MV-4-11 (cell line): ENCODE measurements at places on chromosomes 7 and 10.

- no peak for DNase-seq
Measured at GRCh38 chr7:55180963-55181542, 162.2 kb downstream of the EGFR start.

DNA sequence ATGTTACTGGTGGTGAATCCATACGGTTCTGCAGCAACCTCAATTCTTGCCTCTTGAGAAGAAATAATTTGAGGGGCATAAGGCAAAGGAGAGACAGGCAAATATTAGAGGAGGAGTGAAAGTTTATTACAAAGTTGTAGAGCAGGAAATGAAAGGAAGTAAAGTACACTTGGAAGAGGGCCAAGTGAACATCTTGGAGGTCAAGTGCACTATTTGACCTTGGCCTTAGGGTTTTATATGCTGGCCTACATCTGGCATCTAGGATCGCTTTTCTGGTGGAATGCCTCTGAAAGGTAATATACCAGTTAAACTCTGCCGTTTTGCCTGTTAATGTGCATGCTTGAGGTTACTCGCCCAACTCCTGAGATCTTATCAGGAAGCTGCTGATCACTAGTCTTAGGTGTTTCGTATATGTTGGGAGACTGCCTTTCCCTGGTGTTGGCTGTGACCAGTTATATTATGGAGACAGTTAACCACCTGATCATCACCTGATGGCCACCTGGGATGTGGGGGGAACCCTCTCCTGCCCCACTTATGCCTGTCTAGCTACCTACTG is 66.1 kb upstream of the CYP2C18 start:
- DNase-seq, result no peak

GRCh38 chr10:124740369-124741280 is 3.6 kb downstream of the FAM53B start:
- peak; percentile 83 for DNase-seq

- peak; percentile 81 for DNase-seq
Measured at GRCh38 chr7:55086413-55087201, 67.8 kb downstream of the EGFR start.

DNA sequence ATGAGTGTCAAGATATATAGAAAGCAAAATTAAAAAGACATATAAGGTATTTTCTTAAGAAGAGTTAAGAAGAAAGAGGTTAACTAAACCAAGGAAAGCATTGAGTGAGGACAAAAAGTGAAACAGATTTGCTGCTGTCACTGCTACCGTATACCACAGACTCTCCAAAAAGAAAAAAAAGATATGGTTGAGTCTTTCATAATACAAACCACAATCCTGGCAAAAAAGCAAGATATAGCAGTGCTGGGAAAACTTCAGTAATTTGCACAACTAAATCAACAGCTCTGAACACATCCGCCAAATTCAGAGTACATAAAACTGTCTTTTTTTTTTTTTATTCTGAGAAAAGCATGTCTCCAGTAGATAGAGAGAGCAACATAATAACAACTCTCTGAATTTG is 114.7 kb downstream of the ETV1 start:
- DNase-seq, result peak; percentile 51

- peak; percentile 30 for DNase-seq
Measured at GRCh38 chr10:21406595-21407193, 118.8 kb downstream of the SKIDA1 start.

DNA sequence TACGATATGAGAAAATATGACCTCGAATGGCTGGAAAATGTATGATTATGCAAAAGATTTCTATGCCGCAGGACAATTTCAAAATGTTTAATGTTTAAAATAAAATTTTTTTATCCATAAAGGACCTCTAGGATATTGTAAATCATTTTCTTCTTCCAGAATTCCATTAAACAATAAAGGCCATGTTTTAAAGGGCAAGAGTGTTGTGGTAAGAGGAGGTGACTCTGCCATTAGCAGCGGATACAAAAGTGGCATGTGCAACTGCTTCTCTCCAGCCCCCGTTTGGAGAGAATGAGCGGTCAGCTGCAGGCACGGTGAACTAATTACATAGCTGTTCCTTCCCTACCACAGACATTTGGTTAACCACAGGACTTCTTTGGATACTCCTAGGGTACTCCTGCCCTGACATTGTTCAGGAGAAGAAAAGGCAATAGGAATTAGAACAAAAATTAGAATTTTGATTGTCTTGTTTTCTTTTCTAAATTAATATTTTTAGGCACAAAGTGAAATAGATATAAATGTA is 63.8 kb downstream of the HBP1 start:
- peak; percentile 20 for DNase-seq

GRCh38 chr10:130809761-130810515 is 501.6 kb downstream of the TCERG1L start:
- no peak for DNase-seq

DNA sequence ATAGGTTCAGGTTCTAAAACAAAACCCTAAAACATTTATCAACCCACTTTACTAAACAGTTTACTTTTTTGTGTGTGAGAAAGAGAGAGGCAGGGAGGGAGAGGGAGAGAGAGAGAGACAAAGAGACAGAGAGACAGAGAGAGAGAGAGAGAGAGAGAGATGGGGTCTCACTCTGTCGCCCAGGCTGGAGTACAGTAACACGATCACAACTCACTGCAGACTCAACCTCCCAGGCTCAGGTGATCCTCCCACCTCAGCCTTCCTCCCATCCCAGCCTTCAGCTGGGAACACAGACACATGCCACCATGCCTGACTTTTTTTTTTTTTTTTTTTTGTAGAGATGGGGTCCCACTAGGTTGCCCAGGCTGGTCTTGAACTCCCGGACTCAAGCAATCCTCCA is 52.9 kb downstream of the PARD3 start:
- no peak for DNase-seq

GRCh38 chr7:107201795-107202450 is 33.1 kb downstream of the HBP1 start:
- DNase-seq, result no peak

DNA sequence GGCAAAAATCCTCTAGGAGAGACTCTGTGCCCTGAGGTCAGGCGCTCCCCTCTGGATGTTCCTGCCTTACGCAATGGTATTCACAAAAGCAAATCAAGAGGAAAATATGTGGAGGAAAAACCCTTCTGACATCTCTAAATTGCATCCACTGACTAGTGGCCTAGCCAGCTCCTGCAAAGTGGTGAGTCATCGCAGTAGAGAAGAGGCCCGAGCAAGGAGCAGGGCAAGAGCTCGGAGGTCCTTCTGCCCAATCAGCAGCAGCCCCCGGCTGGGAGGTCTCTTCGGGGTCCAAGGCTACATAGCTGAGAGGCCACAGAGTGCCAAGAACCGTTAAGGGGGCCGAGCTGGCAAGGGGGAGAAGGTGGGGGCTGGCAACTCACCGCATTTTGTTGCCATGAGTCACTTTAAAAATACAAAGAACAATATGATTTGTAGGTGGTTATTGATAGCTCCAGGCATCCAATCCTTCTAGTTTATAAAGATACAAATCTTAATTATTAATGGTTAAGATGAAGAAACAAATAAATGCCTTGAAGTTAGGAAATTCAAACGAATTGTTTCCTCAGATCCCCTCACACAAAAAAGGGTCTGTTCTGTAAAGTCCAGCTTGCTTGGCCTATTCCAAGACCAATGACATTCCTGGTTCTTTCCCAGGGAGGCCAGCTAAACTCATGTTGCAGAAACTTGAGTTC is 161.6 kb downstream of the PKD1L1 start:
- DNase-seq, result peak; percentile 9

GRCh38 chr10:106705681-106706100 is 458.8 kb downstream of the SORCS1 start:
- DNase-seq, result peak; percentile 36

DNA sequence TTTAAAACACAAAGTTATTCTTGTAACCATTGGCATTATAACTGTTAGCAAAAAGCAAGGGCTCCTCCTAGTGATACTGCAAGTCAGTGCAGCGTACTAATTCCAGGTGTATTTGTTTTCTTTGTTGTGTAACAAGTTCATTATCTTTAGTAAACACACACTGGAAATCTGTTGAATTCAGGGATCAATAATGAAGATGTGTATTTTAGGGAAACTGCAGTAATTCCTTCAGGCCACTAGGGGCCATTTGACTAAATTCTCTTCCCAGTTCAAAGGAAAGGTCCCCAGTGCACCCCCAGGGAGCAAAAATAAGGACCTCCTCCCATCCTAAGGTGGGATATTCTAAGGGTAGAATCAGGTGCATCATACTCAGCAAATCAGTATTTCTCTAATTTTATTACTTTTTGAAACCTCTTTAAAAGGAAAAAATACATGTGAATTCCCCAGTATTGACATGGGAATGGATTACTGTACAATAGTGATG is 158.6 kb upstream of the LYZL1 start:
- DNase-seq, result no peak

- DNase-seq, result no peak
Measured at GRCh38 chr7:101817471-101818286, at the start of gene CUX1. TSS of gene CUX1 (plus strand) at chr7:101817626. CDS start at chr7:101817640, 14 bp downstream.

- no peak for DNase-seq
Measured at GRCh38 chr7:48052748-48053147, 17.4 kb downstream of the C7orf57 start.

GRCh38 chr7:124388751-124389150 is 355.9 kb upstream of the TMEM229A start:
- DNase-seq, result no peak

DNA sequence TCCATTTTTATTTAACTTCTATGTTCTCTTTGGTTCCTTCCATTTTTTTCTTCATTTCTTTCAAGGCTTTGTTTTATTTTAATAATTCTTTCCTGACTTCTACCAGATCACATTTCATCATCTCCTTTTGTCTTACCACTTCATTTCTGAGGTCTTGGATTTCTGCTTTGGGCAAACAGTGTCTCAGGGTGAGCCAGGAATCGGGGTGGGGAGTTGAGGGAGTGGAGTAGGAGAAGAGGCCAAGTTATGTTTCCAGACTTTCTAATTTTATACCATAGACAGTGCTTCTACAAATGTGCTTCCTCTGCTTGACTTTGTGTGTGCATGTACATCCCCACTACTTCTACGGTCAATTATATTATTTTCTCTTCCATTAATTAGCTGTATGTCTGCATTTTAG is 112.1 kb downstream of the PRKG1 start:
- DNase-seq, result no peak

DNA sequence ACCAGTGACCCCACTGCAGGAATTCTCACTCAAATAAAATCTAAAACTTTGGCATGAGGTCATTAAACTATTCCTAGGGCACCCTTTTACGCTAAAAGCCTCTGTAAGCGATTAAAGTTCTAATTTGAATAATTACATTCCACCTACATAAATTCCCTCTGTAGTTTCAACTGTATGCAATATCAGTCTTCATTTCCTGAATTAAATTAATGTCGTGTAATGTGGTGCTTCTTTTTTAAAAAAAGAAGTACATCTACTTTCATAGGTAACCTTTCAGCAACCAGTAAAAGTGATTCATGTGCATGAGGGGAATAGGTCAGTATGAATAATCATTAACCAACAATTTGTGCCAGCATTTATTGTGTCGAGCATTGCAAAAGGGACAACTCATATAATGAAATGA is 44.7 kb downstream of the IMMP2L start:
- DNase-seq, result no peak

- DNase-seq, result peak; percentile 80
Measured at GRCh38 chr7:6139189-6139996, 108.2 kb downstream of the ANKRD61 start.

DNA sequence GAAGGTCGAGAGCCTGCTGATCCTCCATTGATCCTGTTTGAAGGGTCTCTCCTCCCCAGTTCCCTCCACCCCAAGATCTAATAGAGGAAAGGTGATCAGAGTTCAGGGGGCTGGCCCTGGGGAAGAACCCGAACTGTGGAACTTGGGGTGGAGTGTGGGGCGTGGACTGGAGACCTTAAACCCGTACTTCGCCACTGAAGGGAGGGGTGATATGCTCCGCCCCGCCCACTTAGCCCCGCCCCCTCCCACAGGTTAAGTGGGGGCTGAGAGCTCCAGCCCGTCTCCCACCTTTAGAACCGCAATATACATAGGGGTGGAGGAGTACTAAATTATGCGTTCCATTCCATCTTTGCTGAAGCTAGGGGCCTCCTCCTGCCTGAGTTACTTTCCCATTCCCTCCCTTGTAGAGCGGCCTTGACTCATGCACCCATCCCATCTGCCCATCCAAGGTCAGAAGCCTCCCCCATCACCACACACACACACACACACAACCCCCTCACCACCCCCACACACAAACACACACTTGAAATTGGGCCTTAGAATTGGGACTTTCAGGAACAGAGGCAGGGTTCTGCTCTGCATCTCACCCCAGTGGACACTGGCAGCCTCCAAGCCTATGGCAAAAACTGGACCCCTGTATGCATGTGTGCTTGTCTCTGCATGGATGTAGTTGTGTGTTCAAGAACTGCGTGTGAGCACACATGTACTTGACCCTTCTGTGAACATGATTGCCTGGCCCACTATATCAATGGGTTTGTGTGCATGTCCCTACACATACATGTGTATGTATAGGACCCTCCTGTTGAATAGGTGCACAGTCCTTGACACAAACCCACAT is 991 bp downstream of the SEMA4G start:
- no peak for DNase-seq

- DNase-seq, result no peak
Measured at GRCh38 chr7:66604198-66604597, 24.5 kb upstream of the KCTD7 start.

- DNase-seq, result no peak
Measured at GRCh38 chr10:100823194-100823593, 77.8 kb downstream of the PAX2 start.

DNA sequence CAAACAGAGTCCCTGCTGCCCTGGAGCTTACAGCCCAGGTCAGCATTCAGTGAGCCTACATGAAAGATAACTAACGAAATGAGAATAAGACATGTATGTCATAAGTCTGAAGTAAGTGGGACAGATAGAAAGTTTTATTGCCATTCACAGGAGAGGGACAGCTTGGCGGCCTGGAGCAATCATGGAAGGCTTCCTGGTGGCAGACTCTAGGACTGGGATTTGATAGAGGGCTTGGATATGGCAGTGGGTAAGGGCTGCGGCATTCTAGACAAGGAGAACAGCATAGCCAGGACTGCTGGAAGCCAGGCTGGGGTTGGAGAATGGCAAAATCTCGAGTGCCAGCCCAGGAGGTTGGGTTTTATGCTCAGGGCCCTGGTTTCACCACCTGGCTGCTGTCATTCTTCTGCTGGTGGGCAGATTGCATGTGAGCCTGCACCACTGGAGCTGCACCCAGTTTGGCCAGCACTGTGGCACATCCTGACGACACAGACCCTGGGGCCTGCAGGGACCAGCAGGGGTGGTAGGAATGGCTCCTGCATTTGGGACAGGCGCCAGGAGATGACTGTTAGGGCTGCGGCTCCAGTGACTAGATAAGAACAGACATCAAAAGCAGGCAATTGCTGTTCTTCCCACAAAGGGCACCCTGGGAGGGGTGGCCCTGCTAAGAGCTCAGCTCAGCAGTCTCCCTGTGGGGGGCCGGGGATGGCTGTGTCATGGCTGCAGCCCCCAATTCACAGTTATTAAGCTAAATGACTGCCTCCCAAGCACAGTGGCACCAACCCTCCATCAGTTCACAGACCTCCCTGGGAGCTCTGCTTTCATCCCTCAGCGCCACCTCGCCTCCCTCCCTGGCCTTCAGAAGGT is 161.1 kb downstream of the RPS24 start:
- no peak for DNase-seq

DNA sequence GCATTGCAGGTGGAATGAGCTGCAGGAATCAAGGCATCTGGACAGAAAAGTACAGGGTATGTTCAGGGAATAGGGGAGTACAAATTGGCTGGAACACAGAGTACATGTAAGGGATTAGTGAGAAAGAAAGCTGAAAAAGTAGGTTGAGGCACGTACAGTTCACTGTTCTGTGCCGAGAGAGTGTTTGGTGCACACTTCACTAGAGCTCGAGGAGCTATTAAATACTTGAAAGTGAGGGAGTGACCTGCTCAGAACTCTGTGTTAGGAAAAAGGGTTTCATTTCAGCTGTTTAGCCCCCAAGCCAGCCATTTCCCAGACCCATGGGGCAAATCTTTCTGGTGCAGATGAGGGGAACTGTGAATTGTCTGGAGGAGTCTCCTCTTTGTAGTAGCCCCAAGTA is 115.2 kb downstream of the TBXAS1 start:
- DNase-seq, result no peak
